ENCODE measurements at places on chromosomes 2 and 18.

DNA sequence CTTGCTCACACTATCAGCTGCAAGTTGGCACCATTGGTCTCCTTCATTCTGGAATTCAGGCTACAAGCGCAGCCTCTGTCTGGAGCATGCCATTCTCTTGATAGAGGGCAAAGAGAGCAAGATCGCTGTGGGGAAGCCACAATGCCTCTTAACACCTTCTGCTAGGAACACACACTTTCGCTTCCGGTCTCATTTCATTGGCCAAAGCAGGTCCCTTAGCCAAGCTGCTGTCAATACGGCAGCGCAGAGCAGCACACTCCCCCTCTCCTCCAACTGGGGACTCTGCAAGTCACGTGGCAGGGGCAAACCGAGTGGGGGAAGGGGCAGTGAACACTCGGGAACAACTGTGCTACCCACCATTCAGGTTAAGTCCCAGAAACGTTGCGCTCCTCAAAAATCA is 98.1 kb downstream of the MMADHC start:
- no peak for DNase-seq
- H3K4me1 ChIP-seq, result no peaks in the 10 kb centered on the region
- H3K36me3 ChIP-seq, result no peaks in the 10 kb centered on the region
- H3K27ac ChIP-seq, result no peak overlapping the region
- H3K4me3 ChIP-seq, result no peak overlapping the region

- H3K27ac ChIP-seq, result no peak overlapping the region
- no peak overlapping the region for H3K4me3 ChIP-seq
- no peaks in the 10 kb centered on the region for H3K27me3 ChIP-seq
- H3K36me3 ChIP-seq, result no peaks in the 10 kb centered on the region
- no peaks in the 10 kb centered on the region for H3K4me1 ChIP-seq
These were observed 287.6 kb downstream of the MYCN start for GRCh38 chr2:16227811-16228462.

GRCh38 chr18:58411323-58411722 is 217.6 kb downstream of the ALPK2 start:
- no peak overlapping the region for H3K4me3 ChIP-seq
- no peak for DNase-seq
- no peaks in the 10 kb centered on the region for H3K4me1 ChIP-seq
- no peak overlapping the region for H3K27ac ChIP-seq

- no peaks in the 10 kb centered on the region for H3K36me3 ChIP-seq
- H3K4me1 ChIP-seq, result no peaks in the 10 kb centered on the region
These were observed 71.3 kb upstream of the PID1 start for GRCh38 chr2:229342376-229342775.

DNA sequence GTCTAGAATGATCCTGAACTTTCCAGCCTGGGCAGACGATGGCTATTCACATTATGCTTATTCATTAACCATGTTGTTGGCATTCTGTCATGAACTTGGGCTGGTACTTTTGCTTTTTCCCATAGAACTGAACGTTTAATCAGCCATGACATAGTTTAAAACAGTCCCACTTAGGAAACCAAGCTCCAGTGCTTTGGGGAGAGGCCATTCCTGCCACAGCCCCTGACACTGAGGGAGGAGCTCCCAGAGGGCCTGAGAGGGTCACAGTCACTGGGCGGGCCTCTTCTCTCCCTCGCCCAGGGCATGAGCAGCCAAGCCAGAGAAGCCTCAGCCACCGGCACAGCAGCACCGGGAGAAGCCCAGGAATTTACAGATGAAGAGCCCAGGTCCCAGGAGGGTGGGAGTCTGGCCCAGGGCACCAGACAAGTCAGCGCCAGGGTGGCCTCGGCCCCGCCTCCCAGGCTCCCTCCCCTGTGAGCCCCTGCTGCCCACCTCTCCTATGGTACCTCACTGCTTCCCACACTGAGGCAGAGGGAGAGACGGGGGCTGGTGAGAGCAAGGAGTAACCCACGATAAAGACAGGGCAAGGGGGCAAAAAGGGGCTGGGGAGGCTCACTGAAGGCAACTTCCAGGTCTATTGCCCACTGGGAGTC is 33.6 kb downstream of the MAL start:
- no peak overlapping the region for H3K4me3 ChIP-seq
- no peaks in the 10 kb centered on the region for H3K27me3 ChIP-seq
- peaks cover 42% of the 10 kb centered on the region for H3K4me1 ChIP-seq
- no peak for DNase-seq
- H3K27ac ChIP-seq, result peak overlapping the region; percentile 24
- H3K36me3 ChIP-seq, result no peaks in the 10 kb centered on the region

GRCh38 chr18:11842562-11842961 is 8.7 kb upstream of the CHMP1B start:
- H3K36me3 ChIP-seq, result no peaks in the 10 kb centered on the region
- no peak overlapping the region for H3K4me3 ChIP-seq
- no peak for DNase-seq
- no peaks in the 10 kb centered on the region for H3K4me1 ChIP-seq
- no peak overlapping the region for H3K27ac ChIP-seq

DNA sequence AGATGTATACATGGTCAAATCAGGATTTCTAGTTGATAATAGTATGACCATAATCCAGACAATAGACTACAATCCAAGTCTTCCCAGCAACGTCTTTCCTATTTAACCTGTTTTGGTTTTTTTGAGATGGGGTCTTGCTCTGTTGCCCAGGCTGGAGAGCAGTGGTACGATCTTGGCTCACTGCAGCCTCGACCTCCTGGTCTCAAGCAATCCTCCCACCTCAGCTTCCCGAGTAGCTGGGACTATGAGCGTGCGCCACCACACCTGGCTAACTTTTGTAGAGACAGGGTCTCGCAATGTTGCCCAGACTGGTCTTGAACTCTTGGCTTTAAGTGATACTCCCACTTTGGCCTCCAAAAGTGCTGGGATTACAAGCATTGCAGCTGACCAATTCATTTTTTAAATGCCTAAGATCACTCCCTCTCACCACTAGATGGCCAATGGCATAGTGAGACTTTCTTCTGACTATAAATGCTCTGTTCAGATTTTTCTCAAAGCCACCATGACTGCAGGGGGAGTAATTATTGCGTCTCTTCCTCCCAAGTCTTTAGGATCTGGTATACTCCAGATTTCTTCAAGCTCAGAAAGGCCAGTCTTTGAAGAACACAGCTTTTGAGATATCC is 47.6 kb downstream of the HNRNPLL start:
- no peak overlapping the region for H3K4me3 ChIP-seq
- H3K27me3 ChIP-seq, result no peaks in the 10 kb centered on the region
- H3K36me3 ChIP-seq, result no peaks in the 10 kb centered on the region
- H3K27ac ChIP-seq, result no peak overlapping the region
- no peak for DNase-seq
- peaks cover 6% of the 10 kb centered on the region for H3K4me1 ChIP-seq

DNA sequence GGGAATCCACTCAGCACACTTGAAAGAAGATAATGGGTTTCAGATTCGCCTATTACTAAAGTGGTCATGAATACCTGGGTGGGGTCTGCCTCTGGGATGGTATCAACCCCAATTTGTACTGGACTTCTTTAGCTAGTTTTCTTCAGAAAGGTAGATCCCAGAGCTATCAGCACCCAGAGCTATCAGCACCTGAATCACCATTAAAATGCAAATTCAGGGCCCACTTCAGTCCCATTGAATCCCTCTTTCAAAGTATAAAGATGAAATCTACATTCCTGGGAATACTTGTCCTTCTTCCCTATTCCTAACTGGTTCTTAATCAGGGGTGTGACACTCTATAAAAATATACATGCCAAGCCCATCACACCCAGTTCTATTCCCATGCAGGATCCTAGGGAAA is 914.3 kb downstream of the DCC start:
- H3K4me3 ChIP-seq, result no peak overlapping the region
- H3K4me1 ChIP-seq, result no peaks in the 10 kb centered on the region
- no peaks in the 10 kb centered on the region for H3K36me3 ChIP-seq
- no peaks in the 10 kb centered on the region for H3K27me3 ChIP-seq

DNA sequence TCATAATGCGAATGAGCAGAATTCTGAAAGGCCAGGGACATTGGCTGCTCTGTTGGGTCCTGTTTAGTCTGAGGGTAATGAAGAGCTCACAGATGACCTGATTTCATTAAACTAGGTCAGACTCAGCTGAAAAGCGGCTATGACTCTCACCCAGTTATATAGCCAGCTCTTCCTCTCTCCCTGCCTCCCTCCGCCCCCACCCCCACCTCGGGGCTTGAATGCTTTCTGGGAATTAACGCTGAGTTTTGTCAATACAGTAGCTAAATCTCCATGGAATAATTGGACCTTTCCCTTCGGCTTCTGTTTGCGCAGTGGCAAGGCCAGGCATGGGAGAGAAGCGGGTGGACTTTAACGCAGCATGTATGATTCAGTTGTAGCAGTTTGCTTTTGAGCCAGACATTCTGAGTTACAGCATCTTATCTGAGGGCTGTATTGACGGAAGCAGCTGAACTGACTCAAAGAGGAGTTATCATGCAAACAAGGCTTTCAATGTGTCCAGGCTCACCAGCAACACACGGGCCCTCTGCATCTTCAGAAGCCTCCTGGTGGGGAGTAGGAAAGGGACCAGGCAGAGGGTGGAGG is 110.6 kb downstream of the MYCN start:
- no peaks in the 10 kb centered on the region for H3K36me3 ChIP-seq
- peaks cover 5% of the 10 kb centered on the region for H3K4me1 ChIP-seq
- H3K27me3 ChIP-seq, result peaks cover 4% of the 10 kb centered on the region
- no peak overlapping the region for H3K4me3 ChIP-seq
- no peak for DNase-seq

GRCh38 chr2:148902798-148903197 is 27.8 kb downstream of the KIF5C start:
- H3K4me3 ChIP-seq, result no peak overlapping the region
- H3K4me1 ChIP-seq, result no peaks in the 10 kb centered on the region
- peaks cover 9% of the 10 kb centered on the region for H3K27me3 ChIP-seq
- no peak for DNase-seq
- peaks cover 9% of the 10 kb centered on the region for H3K36me3 ChIP-seq

DNA sequence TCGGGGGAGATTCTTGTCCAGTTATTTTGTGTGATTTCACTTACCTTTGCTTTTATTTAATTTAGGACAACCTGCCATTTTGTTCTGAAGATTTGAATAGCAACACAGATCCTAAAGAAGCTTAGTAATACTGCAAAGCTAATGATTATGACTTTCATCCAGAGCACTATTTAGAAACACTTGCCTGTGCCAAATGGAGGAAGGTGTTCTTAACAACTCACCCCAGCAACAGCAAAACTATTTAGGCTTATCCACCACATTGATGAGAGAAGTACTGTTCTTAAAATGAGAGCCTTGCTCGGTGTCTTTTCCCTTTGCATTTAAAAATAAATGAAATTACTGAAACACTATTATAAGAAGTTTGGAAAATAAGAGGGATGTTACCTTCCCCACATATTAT is 59.7 kb downstream of the RHBDD1 start:
- H3K36me3 ChIP-seq, result peaks cover 10% of the 10 kb centered on the region
- no peak for DNase-seq
- H3K4me3 ChIP-seq, result no peak overlapping the region

DNA sequence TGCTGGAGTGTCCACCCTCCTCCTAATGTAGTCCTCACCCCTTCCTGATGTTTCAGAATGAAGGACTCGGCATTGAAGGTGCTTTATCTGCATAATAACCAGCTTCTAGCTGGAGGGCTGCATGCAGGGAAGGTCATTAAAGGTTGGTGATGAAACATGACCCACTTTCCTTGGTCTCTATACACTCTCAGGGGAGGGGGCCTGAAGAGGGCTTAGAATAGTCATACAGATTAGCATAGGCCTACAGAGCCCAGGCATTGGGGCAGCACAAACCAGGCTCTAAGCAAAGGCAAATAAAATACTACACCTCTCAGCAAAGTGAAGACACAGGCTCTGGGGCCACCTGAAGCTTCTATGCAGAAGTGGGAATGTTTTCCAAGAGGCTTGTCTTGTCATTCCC is 1.8 kb downstream of the IL36RN start:
- no peaks in the 10 kb centered on the region for H3K27me3 ChIP-seq
- peaks cover 4% of the 10 kb centered on the region for H3K4me1 ChIP-seq
- no peak overlapping the region for H3K27ac ChIP-seq
- H3K4me3 ChIP-seq, result no peak overlapping the region

DNA sequence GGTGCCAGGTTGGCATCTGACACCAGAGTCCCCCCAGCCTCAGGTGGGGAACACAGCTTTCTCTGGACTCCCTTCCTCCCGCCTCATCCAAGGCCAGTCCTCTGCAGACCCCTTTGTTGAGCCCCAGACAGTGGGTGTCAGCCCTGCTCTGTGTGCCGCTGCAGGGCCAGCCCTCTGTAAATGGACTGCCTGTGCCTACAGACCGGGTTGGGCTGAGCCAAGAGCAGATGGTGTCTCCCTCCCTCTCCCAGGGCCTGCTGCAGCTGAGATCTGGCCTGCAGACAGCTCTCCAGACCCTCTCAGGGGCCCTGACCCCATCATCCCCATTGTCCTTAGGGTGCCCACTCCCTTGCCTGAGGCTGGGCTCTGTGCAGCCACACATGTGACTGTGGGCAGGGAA is 160.8 kb downstream of the KLHL29 start:
- H3K4me1 ChIP-seq, result peaks cover 3% of the 10 kb centered on the region
- H3K27me3 ChIP-seq, result no peaks in the 10 kb centered on the region
- H3K27ac ChIP-seq, result no peak overlapping the region
- no peak overlapping the region for H3K4me3 ChIP-seq
- no peaks in the 10 kb centered on the region for H3K36me3 ChIP-seq
- no peak for DNase-seq

GRCh38 chr2:8680822-8681760 is 765 bp upstream of the ID2 start:
- DNase-seq, result peak; percentile 73
- peak overlapping the region; percentile 95 for H3K4me3 ChIP-seq
- peaks cover 23% of the 10 kb centered on the region for H3K27me3 ChIP-seq
- peaks cover 59% of the 10 kb centered on the region for H3K4me1 ChIP-seq
- peaks cover 7% of the 10 kb centered on the region for H3K36me3 ChIP-seq

DNA sequence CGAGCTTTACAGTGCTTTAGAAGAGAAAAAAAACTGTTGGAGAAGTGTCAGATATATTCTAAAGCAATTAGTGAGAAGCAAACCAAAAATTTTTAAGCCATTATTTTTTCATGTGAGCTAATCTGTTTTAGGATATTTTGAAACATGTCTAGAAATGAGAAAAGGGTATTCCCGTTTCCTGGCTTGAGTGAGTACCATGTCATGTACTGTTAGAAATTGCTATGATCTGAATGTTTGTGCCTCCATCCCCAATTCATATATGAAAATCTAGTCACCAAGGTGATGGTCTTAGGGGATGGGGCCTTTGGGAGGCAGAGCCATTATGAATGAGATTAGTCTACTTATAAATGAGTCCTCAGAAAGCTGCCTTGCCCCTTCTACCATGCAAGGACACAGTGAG is 493.3 kb upstream of the GCFC2 start:
- no peaks in the 10 kb centered on the region for H3K4me1 ChIP-seq
- H3K36me3 ChIP-seq, result no peaks in the 10 kb centered on the region
- no peak overlapping the region for H3K4me3 ChIP-seq
- no peaks in the 10 kb centered on the region for H3K27me3 ChIP-seq

GRCh38 chr2:127096718-127097470 is 10.1 kb downstream of the BIN1 start:
- no peak overlapping the region for H3K4me3 ChIP-seq
- no peak for DNase-seq
- no peaks in the 10 kb centered on the region for H3K27me3 ChIP-seq
- H3K27ac ChIP-seq, result no peak overlapping the region
- H3K4me1 ChIP-seq, result peaks cover 12% of the 10 kb centered on the region

DNA sequence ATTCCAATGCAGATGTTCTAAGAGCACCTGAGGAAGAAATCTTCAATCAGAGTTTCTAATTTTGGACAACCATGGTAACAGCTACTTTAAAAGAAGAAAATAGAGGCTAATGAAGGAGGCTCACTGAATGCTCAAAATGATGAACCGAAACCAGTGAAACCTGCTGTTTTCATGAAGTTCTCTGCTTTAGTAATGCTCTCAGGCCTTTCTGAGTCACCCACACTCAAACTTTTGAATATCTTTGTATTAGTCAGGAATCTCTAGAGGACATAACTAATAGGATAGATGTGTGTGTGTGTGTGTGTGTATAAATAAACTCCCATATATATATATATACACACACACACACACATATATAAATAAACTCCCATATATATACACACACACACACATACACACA is 76.9 kb upstream of the RIT2 start:
- no peaks in the 10 kb centered on the region for H3K4me1 ChIP-seq
- H3K4me3 ChIP-seq, result no peak overlapping the region
- H3K27ac ChIP-seq, result no peak overlapping the region
